ENCODE measurements at places on chromosomes 7 and 10.

- no peak for DNase-seq
Measured at GRCh38 chr7:76409537-76409936, at the start of gene SSC4D. Gene SSC4D (minus strand): TSS chr7:76409697. CDS start chr7:76404439, 5,258 bp downstream.

DNA sequence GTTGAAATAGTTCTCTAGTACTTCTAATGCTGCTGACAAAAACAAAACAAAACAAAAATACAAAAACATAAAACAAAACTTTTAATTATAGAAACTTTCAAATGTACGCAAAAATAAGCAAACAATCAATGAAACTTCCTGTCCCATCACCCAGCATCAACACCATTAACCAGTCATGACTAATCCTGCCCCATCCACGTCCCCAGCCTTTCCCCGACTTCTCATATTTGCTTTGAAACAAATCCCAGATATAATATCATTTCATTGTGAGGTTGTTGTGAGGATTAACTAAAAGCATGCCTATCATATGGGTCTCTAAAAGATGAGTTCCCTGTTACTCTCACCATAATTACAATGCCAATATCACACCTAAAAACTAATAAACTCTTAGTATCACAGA is 55.7 kb downstream of the CSTF2T start:
- no peak for DNase-seq

DNA sequence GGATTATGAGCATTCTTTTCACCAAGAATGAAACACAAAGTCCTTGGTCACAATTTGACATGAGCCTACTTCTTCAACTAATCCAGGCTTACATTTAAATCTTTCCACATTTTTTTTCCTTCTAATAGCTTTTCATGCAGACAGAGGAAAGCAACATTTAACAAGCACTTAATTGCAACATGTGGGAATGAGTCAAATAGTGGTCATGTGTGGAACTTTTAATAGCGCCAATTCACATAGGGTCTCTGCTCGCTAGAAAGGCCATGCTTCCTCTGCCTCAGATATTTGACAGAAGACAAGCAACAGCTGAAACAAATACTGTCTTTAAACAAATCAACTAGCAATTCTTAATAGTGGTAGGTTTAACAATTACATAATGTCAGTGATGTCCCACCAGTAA is 285.9 kb upstream of the ETV1 start:
- no peak for DNase-seq

GRCh38 chr7:64849250-64849923 is 53.7 kb upstream of the ZNF273 start:
- DNase-seq, result no peak

- DNase-seq, result no peak
Measured at GRCh38 chr10:120735773-120736371, 115.3 kb upstream of the WDR11 start.

GRCh38 chr7:145265180-145265579 is 429.3 kb upstream of the TPK1 start:
- DNase-seq, result no peak

- no peak for DNase-seq
Measured at GRCh38 chr7:114392686-114393085, 21.9 kb upstream of the FOXP2 start.

DNA sequence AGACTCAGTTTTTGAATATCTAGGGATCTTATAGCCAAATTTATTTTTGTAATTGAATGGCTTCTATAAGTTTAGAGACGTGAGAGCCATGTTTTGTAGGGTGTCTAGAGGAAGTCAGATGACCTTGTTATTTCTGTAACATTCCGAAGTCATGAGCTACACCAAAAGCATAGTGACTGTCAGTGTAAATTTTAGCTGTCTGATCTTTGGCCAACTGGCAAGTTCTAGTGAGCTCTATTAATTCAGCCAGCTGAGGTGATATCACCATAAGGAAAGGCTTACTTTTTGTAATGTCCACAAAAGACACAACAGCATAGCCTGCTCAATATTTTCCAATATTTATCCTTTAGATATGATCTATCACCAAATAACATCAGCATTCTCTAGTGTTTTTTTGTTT is 9.9 kb upstream of the NT5C3A start:
- no peak for DNase-seq

GRCh38 chr7:118615681-118616080 is 391.2 kb downstream of the ANKRD7 start:
- DNase-seq, result no peak
